ENCODE measurements at places on chromosomes 6 and 20.

DNA sequence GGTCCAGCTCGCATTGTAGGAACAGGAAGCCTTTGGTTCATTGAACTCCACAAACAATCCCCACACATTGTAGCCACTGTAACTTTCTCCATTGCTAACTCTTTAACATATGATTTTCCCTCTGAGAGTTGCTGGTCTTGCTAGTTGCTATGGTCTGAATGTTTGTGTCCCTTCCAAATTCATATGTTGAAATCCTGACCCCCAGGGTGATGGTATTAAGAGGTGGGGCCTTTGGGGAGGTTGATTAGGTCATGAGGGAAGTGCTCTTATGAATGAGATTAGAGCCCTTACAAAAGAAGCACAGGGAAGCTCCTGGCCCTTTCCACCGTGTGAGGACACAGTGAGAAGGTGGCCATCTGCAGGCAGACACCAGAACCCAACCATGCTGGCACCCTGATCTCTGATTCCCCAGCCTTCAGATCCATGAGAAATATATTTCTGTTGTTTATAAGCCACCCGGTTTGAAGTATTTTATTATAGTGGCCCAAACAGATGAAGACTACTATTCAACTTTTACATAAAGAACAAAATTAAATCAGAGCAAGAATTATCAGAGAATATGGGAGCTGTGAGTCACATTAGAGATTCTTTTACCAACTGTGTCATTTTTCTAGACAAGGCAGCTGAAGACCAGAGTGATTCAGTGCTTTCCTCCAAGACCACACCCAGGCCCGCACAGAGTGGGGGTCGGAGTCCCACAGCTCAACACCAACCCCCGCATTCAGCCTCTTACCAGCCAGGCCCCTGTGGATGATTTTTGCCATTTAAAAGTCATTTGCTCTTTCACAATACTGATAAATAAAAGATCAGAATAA is 143.0 kb downstream of the SAMD5 start:
- no peak for DNase-seq

DNA sequence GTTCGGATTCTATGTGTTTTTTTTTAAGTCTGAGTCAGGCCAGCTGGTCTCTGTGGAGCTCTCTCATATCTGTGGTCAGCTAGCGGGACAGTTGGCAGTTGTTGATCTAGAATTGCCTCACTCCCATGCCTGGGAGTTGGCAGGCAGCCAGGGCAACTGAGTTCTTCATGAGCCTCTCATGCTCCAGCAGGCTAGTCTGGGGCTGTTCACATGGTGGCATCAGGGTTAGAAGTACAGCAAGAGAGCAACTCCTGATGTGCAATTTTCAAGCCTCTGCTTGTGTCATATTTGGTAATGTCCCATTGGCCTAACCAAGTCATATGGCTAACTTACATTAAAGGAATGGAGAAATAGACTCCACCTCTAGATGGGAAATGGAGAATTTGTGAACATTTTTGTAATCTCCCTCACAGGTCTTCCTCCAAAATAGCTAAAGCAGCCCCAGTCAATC is 6.7 kb upstream of the IFT52 start:
- DNase-seq, result no peak

DNA sequence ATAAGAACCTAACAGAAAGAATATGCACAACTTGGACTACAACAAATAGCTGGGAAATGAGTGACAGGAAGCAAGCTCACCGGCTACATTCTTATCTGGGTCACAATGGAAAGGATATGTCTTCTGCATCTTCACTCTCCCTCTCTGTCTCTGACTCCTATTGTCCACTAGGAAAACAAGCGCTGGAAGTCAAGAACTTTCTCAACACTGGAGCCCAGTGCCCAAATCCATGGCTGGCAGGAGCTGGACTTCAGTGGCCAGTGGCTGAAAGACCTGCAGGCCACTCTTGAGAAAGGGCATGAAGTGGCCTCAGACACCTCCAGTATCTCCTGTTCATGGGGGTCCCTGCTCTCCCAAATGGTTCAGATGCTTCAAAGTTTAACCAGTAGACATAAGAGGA is 62.0 kb downstream of the FAM50B start:
- no peak for DNase-seq

GRCh38 chr20:15235471-15236198 is 898.2 kb upstream of the FLRT3 start:
- DNase-seq, result no peak

DNA sequence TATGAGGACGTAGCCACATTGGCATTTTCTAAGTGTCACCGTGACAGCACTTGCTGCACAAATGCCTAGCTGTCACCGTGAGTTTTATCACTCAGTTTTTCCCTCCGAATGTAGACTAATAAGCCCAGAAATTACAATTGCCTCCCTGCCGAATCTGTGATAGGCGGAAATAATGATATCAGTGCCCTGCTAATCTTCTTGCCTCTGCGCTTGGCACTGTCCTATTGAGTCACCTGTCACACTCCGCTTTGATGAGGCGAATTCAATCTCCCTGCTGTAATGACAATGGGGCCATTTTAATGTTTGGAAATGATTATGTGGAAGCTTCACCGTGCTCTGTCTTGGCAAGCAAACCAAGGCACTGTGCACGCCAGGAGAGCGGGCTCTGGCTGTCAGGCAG is 112.8 kb downstream of the LINC00237 start:
- no peak for DNase-seq

DNA sequence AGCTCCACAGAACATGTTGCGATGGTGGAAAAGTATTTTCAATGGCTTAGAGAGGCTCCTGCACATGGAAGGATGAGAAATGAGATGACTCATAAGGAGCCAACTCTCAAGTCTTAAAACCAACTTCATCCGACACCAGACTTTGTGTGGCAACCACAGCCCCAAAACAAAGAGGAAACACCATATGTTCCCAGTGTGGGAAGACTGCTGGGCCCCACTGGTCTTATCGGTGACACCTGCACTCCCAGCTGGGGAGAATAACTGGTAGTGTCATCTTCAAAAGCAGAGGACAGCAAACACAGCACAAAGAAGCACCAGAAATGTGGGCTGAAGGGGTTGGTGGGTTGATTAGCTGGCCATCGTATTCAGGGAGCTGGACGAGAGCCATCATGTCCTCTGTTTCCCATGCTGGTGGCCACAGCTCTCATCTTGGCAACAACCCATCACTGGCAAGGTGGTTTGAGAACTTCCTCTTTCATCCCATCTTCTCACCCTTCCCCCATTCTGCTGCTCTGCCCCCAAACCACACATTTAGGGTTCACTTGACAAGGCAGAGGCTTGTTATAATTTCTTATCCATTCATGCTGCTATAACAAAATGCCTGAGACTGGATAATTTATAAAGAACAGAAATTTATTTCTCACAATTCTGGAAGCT is 46.0 kb upstream of the TASP1 start:
- DNase-seq, result no peak

GRCh38 chr20:15575255-15575654 is 998.0 kb downstream of the KIF16B start:
- no peak for DNase-seq

- no peak for DNase-seq
Observed at GRCh38 chr6:123962508-123962907, 158.8 kb downstream of the NKAIN2 start.

GRCh38 chr6:33313709-33314514 is at the start of gene TAPBP:
TSS of gene TAPBP (minus strand) at chr6:33314078. CDS start at chr6:33314041, 37 bp downstream.
- DNase-seq, result no peak

- DNase-seq, result no peak
Observed at GRCh38 chr6:53734473-53735299, 60.1 kb upstream of the LRRC1 start.

DNA sequence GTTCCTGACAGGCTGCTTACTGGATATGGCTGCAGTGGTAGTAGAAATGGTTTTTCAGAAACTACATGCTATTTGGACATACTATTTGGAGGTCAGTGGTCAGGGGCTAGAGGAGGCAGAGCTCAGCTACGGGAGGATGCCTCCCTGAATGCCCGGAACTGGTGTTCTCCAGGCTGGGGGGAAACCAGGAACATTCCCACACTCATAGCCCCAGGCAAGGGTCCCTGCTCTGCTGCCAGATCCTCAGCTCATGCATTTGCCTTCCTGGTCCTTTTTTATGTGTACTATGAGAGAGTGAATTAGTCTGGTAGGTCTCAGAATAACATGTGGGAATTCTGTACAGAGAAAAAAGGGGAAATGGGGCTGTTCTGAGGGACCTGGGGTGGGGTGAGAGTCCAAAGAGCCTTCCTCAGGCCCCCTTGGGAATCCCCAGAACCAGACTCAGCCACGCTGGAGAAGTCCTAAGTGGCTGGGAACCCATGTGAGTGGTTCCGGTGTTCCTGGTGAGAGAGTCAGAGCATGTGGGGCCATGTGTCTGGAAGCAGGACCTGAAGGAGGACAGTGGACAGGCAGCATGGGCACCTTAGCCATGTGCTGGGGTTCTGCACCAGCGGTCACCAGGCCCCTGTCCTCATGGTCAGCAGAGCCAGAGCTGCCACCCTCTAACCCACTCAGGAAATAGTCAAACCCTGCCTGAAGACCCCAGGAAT is 58.0 kb upstream of the MYL9 start:
- no peak for DNase-seq

DNA sequence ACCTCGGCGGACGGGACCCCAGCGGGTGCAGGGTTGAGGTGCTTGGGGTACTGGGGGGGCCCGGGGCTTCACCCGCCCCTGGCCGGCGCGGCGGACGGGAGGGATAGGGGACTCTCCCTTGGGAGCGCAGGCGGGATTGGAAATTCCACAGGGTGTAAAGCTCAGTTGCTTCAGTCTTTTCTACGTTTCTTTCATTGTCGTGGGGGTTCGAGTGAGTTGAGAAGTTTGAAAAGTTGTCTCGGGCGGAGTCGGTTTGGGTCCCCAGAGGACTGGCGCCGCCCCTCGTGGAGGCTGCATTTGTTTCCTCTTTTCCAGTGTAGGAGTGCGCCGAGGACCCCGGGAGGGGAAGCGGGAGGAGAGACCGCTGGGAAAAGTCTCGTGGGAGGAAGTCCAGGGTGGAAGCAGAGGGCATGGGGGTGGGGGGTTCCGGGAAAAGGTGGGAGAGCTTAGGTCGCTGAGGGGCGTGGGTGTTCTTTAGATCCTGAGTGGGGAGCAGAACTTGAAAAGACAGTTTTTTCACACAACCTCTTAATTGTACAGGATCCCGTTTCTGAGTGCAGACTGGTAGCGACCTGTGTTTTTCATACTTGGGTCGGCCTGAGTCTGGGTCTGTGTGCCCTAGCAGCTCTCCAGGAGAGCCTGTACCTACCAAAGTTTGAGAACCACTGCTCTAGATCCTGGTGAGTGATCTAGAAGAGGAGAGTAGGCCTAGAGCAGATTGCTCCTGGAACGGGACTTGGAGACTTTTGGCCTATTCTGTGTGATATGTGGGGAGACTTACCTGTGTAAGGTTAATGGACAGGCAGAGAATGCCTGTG is 495 bp downstream of the FAM83B start:
- no peak for DNase-seq

GRCh38 chr6:163085861-163086623 is 328.5 kb upstream of the QKI start:
- DNase-seq, result no peak

GRCh38 chr6:22849921-22850320 is 280.6 kb downstream of the HDGFL1 start:
- DNase-seq, result no peak

DNA sequence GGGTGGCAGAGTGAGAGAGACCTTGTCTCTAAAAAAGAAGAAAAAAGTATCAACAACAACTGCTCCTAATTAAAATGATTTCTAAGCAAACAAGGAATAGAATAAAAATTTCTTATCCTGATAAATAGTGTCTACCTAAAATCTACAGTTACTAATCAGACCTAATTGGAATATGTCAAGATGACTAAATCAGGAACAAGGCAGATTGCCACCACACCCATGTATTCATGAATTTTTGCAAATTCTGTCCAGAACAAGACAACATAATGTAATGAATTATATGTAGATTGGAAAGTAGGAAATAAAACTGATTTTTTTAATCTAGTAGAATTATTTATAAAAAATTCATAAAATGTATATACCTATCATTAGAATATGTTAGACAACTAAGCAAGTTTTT is 339.8 kb downstream of the NKAIN2 start:
- DNase-seq, result no peak

- DNase-seq, result no peak
Observed at GRCh38 chr6:78598966-78599365, 268.4 kb upstream of the IRAK1BP1 start.

DNA sequence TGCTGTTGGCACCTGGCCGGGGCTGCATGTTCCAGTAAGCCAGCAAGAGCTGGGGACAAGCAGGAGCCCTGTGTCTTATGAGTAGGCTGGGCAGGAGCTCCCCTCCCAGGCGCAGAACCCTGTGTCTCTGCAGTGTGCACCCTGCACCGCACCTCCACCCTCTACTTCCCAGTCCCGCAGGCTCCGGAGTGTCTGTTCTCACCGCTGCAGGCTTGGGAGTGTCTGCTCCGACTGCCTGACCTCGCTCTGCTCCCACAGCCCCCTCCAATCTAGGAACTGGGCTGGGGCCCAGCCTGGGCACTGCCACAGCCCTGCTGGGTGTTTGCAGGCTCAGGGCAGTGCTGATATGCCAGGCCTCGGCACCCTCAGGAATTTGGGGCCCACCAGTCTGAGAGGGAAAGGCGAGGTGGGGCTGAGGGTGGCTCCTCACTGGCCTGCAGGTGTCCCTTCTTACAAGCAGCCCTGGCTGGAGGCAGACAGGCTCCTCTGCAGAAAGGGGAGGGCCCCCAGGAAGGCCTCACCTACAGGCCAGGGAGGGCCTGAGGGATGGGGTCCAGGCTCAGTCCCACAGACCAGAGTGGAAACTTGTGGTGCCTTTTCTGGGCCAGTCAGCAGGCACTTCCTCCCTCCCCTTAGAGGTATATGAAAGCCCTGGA is 871.6 kb upstream of the GJE1 start:
- no peak for DNase-seq

DNA sequence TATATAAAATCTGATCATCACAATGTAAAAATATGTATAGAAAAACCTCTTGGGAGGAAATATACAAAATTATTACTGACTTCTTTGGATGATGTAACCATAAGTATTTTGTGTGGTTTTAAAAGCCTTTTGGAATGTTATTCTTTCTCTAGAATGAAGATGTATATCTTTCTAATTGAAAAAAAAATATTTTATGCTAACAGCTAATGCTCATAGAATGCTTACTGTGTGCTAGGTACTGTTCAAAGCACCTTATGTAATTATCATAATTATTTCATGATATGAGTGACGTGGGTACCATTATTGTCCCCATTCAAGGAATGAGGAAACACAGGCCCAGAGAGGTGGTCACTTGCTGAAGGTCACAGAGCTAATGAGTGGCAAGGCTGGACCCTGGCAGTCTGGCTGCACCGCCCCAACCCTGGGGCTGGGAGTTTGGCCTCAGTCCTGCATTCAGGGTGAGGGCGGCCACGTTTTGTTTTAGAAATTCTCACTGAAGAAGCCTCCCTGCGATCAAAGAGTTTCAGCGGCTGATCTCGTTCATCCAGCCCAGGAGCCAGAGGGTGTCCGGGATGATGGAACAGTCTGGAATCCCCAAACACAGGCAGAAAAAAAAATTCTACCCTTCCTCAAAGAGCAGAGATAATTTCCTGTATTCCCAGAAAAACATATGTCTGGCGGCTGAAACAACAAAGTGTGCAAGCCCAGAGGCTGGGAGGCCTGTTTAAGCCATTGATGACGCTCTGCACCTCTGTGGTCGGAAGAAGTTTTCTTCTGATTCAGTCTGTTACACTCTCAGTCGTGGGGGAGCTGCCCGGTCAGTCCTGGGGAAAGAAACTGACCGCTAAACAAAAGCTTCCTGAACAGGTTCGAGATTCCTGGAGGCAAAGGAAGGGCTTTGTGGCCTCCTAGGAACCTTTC is 37.3 kb downstream of the TFEB start:
- no peak for DNase-seq
